CD4-positive, alpha-beta T cell treated with Interleukin-15 for 1 hour (primary cell): ENCODE measurements at places on chromosomes 5 and 9.

DNA sequence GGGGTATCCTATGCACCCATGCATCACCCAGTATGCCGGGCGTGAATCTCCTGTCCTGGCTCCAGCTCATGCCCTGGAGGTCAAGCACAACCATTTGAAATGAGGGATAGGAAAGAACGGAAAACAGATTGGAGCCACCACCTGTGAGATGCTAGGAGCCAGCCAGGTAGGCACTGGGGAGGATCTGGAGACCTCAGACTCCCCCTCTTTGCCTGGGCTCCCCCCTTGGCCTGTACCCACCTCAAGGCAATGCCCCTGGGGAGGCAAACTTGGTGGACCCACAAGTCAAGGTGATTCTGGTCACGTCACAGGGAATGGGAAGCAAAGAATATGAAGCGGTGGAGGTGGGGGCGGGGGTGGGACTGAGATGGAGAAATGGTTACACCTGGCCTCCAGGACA is 92.6 kb downstream of the PAX5 start:
- no peak for DNase-seq

- no peak for DNase-seq
Measured at GRCh38 chr9:89185980-89186379, 7.4 kb upstream of the SHC3 start.

GRCh38 chr9:3137347-3137695 is 293.4 kb upstream of the PUM3 start:
- DNase-seq: no peak

DNA sequence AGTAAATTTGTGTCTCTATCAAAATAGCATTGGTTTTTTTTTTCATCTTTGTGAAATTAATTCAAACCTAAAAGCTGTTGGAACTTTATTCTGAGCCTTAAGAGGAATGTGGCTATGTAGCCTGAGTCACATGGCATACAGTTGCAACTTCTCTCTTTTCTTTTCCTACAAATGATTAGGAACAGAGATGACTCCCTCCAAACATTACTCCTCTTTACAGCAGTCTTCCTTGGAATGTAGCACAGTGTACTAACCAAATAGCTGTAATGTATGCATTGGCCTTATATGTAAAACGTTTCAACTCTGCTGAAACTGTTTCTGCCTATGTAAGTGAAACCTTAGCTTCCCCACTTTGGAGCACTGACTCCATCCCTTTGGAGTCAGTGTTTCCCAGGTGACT is 100.9 kb upstream of the MAP1B start:
- no peak for DNase-seq

GRCh38 chr5:134510970-134511795 is 14.3 kb upstream of the JADE2 start:
- DNase-seq: no peak

GRCh38 chr9:13189362-13189761 is 90.1 kb downstream of the MPDZ start:
- no peak for DNase-seq

GRCh38 chr5:131281133-131281867 is 17.4 kb downstream of the CDC42SE2 start:
- no peak for DNase-seq

DNA sequence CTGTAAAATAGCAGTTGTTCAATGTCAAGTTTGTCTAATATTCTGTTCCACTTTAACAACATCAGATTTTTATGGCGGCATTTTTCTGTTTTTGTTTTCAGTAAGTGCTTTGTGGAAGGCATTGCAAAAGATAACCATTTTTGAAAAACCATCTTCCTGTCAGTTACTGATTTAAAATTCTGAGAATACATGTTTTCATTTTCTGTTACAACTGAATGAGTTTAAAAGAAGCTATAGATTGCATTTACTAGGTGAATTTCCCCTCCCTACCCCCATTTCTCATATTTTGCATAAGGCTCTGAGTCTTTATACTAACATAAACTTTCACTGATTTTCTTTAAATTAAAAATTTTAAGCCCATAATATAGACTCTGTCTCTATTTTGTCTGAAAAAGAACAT is 4.6 kb upstream of the ERAP2 start:
- no peak for DNase-seq

DNA sequence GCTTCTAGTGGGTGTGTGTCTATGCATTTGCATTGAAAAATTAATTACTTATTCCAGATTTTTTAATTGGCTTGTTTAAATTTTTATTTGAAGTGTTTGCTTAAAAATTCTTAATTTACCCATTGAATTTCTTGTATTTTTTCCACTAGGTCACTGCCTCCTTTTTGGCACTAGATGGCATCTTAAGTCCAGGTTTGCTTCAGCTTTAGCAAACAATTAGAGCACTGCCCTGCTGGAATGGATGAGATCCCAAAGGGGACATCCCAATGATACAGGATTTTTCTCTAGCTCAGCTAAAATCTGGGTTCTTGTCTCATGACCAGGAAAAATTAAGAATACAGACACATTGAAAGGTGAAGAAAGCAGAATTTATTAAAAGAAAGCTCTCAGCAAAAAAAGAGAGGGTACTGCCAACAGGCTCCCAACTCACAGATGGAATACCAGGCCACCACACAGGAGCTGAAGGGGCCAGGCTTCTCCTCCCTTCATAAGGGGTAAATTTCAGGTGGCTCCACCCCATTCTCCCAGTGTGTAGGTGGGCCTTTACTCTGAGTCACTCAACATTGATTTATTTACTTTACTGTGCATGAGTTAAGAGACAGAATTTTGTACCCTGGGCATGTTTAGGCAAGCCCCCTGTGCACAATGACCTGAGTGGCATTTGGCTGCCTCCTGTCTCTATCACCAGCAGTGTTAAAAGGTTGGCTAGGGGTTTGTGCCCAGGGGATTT is 532.4 kb downstream of the ANXA1 start:
- DNase-seq: no peak

GRCh38 chr9:5278486-5278885 is 26.0 kb downstream of the RLN2 start:
- no peak for DNase-seq

GRCh38 chr9:86891091-86891490 is 56.2 kb downstream of the GAS1 start:
- no peak for DNase-seq

DNA sequence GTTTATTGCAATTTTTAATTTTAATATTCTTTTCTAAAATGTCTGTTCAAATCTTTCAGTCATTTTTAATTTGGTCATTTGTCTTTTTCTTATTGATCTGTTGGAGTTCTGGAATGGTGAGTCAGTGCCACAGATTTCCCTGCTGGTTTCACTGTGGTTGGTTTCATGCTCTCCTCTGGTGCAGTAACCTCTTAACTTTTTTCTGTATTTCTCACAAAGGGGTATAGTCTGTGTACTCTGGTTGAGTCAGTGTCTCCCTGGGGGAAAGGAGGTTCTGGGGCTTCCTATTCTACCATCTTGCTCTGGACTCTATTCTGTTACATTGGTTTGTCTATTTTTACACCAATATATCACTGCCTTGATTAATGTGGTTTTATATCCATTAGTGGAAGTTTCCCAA is 178.8 kb downstream of the CSNK1G3 start:
- no peak for DNase-seq

DNA sequence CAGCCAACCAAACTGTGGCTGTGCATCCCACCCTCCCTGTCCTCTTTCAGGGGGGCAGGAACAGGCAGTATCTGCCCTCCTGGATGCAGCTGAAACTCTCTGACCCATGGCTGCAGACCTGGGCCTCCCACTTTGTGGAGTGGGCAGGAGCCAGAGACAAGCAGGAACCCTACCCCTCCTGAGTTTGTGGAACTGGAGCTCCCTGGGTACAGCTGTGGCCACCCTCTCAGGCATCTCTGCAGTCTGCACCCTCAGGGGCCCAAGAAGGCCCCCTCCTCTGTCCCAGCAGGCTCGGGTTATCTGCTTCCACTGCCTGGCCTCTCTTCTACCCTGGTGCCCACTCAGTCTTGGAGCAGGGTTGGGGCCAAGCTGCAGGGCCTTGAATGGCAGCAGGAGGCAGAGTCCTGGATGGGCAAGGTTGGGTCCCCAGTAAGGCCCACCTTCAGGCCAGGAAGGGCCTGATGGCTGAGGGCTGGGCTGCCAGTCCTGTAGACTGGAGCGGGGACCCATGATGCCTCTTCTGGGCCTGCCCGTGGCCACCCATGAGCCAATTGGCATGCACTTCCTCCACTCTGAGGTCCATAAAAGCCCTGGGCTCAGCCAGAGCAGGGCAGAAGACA is 619.9 kb downstream of the KIF4B start:
- no peak for DNase-seq

DNA sequence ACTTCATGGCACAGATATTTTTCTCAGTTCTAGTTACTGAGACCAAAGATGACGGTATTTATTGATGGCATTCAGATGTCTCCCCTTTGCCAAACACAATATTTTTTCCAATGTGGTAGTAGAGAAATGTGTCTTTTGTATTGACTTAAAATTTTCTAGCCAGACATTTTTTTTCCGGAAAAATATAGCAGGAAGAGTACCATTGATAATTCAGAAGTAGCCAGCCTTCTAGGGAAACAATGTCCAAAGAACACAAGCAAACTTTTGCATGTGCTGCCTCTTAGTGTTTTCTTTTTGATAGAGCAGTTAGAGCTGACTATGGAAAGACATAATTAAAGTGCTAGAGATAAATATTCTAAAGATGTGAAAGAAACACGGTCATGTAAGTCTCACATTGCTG is 231.4 kb downstream of the MARCHF11 start:
- DNase-seq: no peak

DNA sequence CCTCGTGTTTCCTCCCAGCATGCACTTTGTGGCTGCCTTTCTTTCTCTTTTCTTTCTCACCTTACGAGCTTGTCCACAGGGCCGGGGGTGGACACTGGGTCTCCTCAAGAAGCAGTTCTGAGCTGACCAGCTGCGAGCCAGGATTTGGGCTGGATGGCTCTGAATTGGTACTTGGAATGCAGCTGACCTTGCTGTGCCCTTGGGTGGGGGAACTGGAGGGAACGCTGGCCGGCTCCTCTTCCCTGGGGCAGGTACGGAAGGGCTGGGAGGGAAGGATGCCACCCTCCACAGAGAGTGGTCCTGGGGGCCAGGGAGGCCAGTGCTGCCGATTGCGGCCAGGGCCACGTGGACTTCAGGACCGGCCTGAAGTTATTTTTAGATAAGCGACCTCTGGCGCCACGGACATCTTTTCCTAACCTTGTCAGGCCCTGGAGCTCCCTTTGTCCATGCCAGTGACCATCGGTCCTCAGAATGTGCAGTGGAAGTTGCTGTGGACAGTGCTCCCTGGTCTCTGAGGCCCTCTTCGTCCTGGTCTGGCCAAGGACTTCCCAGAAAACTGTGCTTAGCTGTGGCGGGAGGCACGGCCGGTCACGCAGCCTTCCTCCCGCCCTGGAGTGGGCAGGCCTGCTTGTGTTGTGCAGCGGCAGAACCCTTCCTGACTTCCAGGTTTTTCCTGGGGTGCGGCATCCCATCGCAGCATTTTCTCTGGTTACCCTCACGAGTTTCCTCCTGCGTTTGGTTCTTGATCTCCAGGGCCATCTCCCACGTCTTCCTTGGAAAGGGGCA is 13.5 kb upstream of the AHRR start:
- no peak for DNase-seq

GRCh38 chr9:136087741-136088480 is 7.2 kb downstream of the NACC2 start:
- DNase-seq: no peak

- DNase-seq: no peak
Measured at GRCh38 chr5:96297290-96297689, 135.8 kb downstream of the PCSK1 start.

DNA sequence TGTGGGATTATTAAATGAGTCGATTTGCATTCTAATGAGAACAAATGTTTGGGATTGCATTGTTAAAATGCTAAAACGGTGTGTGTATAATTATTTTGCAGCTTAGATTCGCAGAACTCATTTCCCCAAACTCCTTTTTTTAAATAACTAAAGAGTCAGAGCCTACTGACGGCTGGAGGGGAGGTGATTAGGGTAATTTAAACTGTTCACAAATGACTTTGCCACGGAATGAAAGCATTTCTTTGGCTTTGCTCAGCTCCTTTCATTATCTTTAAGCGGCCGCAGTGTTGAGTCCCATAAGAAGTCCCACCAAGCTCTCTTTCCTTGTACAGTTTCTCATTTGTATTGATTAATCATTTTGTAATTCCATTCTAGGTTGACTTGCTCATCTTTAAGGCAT is 1632.8 kb downstream of the MAT2B start:
- DNase-seq: no peak

GRCh38 chr5:142610176-142611001 is 75.5 kb downstream of the FGF1 start:
- DNase-seq: no peak

DNA sequence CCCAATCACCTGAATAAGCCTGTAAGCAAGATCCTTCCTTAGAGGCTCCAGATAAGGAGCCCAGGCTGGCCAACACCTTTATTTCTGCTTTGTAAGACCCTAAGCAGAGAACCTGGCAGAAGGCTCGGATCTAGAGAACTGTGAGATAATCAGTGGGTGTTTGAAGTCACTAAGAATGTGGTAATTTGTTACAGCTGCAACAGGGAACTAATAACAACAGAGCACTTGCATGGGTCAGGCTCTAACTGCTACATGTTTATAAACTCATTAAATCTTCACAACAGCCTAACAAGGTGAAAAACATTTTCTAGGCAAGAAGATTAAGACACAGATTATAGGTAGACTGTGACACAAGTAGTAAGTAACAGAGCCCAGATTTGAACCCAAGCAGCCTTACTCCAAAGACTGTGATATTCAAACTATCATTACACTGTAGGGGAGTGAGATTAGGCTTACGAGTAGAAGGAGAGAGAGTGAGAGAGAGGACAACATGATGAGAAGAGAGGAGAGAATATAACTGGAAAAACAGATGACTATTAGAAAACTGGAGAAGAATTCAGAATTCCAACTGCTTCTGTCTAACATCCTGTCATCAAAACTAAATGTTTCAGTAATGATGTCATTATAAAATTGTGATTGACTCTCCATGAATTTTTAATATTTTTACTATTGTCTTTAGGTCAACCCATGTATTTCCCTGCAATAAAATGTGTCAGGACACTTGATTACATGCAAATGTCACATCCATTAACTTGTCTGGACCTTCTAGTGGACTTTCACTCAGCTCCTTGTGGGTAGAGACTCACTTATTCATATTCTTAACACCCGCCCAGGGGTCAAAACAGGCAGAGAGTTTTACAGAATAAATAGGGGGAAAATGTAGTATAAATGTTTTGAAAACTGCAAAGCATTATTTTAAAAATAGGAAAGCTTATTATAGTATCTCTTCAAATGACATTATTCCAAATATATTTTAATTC is 290.9 kb upstream of the RGMB start:
- DNase-seq: no peak

DNA sequence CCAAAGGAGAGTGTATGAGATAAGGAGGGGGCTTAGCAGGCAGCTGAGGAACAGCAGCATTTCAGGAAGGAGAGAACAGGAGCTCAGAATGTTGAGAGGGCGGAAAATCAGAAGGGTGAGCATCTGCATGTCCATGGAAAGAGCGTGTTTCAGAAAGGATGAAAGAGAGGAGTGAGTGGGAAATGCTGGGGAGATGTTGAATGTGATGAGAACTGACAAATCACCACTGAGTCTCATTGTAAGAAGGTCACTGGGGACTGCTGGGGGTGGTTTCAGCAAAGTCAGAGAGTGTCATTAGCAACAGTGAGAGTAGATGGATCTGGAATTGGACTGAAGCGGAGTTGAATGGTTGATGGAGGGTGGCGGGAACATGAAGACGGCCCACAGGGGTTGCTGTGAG is 65.8 kb downstream of the ANKRD33B start:
- no peak for DNase-seq
